ENCODE measurements at places on chromosomes 2 and 18.

GRCh38 chr18:58456625-58457024 is 172.3 kb downstream of the ALPK2 start:
- DNase-seq: no peak

DNA sequence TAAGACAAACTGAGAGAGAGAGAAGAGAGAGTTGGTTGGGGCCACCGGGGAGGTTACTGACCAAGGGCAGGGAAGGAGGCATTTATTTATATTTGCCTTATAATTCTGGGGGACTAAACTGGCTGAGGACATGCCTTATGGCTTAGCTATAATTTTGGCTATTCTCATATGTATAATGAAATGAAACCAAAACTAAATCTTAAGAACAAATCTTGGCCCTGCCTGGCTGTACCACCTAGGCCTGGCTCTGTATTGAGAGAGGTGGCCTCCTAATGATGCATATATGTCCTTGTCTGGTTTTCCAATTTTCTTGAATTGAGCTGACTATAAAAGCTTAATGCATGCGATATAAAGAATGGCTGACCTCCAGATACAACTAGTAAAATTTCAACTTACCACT is 3.5 kb upstream of the PPP1CB start:
- DNase-seq: no peak

DNA sequence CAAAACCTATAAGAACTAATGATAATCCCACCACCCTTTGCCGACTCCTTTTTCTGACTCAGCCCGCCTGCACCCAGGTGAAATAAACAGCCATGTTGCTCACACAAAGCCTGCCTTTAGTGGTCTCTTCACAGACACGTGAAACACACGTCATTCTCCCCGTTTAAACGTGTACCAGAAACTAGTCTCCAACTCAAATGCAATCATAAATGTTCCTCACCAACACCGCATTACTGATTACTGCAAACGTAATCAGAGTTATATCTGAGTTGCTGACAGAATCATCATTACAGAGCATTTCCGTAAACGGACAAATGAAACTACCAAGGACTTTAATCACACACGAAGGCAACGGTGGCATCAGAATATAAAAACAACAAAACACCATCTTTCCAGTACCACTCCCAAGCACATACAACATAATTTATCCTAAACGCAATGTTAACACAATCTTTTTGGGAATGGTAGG is 1.9 kb downstream of the CLK1 start:
- peak; percentile 35 for DNase-seq

DNA sequence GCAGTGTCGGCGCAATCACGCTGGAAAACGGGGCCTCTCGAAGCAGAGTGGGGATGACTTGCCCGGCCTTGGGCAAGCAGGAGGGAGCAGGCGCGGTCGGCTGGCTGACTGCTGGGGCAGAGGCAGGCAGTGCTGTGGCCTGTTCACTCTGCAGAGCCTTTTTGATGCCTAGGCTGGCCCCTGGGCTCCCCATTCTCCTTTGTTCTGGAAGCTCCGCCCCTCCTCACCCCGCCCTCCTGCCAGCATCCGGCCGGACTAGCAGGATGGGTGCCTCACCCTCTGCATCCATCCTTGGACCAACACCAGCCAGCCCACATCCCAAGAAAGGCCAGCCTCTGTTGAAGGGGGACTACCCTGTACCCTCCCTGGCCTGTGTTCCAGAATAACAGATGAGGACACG is at the start of gene ASPRV1:
TSS of gene ASPRV1 (minus strand) at position 136 of the 400 bp plus-strand sequence. CDS start 195 bp downstream, outside the sequence.
- DNase-seq: no peak

DNA sequence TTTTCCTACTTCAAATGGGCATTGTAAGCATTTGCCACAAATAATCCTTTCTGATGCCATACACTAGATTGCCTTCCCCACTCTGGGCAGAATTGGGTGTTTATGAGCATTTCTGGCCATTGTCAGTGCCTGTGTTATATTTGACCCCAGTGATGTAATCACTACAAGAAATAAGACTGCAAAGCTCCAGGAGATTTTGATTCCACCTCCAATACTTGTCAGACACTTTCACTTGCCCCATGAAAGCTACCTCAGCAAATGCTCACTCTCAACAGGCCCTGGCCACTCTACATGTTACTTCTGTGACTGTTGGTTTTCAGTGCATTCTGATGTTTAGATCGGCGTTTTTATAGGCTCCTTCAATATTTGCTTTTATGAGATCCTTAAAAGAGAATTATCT is 135.1 kb downstream of the GFPT1 start:
- no peak for DNase-seq

DNA sequence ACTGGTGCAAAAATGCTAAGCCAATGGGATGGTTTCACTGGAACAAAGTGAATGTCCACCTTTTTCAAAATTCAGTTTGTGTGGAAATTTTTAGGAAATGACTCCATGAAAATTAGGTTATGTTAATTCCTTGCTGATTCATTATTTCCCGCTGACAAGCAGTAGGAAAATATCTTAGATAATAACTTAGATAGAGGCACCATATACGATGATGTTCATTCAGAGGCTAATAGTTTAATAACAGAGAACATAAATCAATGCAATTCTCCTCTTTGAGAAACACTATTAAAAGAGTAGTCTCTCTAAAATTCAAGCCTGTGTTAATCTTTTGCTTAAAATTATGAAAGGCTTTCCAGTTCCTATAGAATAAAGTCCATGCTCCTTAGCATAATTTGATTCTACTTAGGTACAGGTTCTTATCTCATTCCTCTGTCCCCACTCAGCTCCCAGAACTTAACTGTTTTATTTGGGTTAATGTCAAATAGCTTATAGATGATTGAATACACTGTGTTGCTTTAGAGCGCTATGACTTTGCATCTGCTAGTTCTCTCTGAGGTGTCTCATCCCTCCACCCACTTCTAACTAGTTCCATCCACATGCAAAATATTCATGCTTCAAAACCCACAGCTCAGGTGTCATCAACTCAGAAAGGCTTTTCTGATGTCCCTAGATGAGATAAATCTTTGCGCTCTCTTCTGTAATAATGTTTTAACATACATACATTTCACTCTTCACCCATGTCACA is 503.6 kb downstream of the ERBB4 start:
- no peak for DNase-seq

DNA sequence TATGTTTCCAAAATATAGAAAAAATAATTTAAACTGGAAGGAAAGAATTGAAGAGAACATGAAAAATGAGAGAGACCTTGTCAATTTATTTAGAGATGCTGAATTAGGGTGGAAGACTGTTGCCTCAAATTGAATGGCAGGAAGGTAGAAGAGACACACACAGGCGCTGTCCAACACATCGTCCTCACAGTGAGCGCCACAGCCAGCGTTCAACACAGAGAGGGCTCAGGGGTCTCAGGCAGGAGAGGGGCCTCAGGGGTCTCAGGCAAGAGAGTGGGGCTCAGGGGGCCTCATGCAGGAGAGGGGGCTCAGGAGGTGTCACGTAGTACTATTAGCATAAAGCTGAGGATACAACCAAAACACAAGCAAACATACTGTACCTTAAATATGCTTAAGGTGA is 65.7 kb downstream of the TMEM18 start:
- no peak for DNase-seq

GRCh38 chr18:22433956-22434355 is 16.2 kb upstream of the CTAGE1 start:
- DNase-seq: no peak

- no peak for DNase-seq
These were observed 26.2 kb downstream of the TMEM87B start for GRCh38 chr2:112081262-112081661.

- no peak for DNase-seq
These were observed 58.1 kb downstream of the MAP3K19 start for GRCh38 chr2:134988994-134989605.

- no peak for DNase-seq
These were observed 33.7 kb upstream of the MRPL19 start for GRCh38 chr2:75612862-75613243.

- DNase-seq: no peak
These were observed 393.1 kb upstream of the KLHL29 start for GRCh38 chr2:22991844-22992243.

GRCh38 chr2:71898375-71898774 is 249.3 kb downstream of the CYP26B1 start:
- DNase-seq: no peak

GRCh38 chr2:102122115-102122514 is 20.4 kb upstream of the IL1R1 start:
- no peak for DNase-seq

DNA sequence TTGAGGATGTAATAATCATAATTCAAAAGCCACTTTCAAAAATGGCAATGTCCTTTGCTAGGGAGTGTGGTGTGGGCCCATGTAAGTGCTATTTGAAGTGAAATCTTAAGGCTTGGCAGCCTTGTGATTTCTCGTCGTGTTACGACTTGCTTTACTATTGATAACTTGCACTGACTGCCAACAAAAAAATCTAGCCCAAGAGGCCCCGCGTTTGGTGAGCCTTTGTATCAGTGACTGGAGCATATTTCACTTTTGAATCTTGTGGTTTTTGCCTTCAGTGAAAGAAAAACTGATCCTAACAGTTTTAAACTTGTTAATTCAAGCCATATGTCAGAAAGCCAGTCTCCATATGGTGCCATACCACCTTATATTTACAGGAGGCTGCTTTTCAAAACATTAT is 248.0 kb downstream of the TMEM182 start:
- no peak for DNase-seq

DNA sequence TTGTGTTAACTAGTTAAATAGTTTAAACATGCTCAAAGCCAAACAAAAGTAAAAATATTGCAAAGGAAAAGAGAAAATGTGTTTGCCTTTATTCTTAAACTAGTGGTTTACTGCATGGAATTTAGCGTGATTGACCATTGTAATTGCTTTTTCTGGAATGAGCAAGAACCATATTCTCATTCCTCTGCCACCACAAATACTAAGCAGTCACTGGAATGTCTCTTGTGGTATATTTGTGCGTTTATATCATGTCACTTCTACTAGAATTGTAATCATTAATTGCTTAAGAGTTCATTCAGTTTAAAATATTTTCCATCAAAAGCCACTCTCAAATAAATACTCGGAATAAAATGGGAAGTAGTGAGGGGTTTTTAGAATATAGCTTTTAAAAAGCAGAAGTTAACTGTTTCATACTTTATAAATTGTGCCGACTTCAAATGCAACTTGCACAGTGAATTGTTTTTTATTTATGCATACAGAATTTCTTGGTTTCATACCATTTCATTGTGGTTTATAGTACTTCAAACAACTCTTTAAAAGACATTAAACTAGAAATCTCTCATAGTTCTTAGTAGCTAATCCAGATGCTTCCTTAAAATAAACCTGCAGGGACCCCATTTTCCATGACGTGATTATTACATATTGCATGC is 288.1 kb downstream of the EPHA4 start:
- DNase-seq: no peak

Data from memory B cell (primary cell).